ENCODE measurements at places on chromosomes 2 and 18.

DNA sequence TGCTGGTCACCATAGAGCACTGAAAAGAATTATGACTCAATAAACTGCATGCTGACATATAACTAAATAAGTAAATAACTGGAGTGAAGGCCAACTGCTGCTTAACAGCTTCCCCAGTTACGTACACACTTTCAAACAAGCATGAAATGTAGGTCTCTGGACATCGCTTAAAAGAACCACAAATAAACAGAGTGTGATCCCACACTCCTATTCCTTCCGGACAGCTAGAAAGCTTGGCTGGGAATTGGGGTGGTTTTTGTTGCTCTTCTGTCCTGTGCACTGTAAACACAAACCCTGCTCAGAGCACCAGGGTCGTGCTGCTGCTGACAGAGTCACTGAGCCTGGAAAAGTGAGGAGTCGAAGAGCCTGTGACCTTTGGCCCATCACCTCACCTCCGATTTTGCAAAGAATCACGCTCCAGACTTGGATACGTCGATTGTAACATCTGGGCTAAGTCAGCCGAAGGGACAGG lies 162.7 kb upstream of the NT5C1B start:
- no peak for DNase-seq

DNA sequence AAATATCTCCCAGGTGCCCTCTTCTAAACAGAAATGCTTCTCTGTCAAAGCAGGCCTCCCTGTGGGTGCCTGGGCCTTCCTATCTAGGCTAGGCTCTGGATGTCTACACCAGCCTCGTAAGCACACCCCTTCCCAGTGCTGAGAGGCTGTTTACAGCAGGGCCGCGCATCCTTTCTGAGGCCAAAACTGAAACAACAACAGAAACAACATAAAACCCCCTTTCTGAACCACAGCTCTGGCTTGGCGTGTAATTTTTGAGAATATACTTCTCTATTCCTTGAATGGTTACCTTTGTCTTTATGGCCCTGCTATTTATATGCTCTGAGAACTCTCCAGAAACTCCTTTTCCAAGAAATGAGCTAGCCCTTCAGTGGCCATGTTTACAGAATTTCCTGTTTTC lies 118.4 kb downstream of the BCL2L11 start:
- no peak for DNase-seq

DNA sequence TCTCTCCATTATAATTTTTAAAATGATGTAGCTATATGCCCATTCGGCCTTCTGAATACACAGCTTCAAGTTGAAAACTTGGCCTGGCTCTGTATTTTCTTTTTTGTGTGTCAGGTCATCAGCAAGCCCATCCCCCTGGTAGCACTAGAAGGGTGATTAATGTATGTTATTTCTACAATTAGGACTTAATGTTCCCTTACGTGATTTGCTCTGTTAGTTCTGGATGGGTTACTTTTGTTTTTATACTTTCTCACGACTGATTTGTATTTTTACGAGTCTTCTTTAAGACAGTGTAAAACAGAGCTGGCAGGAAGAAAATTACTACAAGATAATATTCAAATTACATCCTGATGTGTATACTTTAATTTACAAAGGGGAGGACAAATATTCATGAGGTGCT lies 88.4 kb upstream of the RGPD4 start:
- no peak for DNase-seq

DNA sequence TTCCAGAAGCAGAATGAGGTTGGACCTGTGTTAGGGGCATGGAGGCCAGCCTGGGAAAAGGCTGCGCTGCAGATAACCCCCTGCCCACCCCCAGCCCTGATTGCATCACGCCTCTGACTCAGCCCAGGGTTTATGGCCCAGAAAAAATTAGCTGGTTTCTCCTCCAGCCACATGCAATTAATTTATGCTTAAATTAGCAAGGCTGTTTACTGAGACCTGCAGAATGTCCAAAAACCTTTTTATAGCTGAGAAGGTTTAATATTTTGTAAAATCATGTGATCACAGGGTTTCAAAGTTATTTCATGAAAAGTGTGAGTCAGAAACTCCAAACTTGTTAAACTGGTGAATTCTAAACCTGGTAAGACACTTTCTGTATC lies 123.1 kb upstream of the HDAC4 start:
- no peak for DNase-seq

DNA sequence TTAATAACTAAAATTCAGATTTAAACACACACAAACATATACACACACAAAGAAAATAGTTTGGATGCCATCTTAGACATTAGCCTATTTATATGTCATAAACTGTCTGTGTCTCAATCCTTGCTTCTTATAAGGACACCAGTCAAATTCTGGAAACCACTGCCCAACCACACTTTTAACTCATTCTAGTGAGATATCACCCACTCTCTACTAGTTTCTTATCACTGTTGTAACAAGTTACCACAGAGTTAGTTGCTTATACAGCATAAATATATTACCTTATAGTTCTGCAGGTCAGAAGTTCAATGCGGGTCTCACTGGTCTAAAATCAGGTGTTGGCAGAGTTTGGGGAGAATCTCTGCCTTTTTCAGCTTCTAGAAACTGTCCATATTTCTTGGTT lies 239.1 kb downstream of the MTX2 start:
- no peak for DNase-seq

DNA sequence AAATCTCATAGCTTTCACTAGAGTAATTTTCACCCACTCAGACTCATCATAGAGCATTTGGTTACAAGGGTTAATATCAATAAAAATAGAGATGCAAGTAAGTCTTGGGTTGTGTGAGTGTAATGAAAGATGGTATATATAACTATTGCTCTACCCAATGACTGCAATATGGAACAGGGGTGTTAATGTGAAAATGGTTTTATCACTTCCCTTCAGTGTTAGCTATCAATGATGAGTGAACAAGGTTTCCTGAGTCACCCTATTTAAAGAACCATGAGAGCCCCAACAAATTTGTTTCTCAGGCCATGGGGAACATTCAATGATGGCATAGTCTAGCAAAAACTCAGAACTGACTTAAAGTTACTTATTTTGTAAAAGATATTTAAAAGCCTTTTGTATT lies 1133.6 kb upstream of the ZEB2 start:
- DNase-seq, result no peak

DNA sequence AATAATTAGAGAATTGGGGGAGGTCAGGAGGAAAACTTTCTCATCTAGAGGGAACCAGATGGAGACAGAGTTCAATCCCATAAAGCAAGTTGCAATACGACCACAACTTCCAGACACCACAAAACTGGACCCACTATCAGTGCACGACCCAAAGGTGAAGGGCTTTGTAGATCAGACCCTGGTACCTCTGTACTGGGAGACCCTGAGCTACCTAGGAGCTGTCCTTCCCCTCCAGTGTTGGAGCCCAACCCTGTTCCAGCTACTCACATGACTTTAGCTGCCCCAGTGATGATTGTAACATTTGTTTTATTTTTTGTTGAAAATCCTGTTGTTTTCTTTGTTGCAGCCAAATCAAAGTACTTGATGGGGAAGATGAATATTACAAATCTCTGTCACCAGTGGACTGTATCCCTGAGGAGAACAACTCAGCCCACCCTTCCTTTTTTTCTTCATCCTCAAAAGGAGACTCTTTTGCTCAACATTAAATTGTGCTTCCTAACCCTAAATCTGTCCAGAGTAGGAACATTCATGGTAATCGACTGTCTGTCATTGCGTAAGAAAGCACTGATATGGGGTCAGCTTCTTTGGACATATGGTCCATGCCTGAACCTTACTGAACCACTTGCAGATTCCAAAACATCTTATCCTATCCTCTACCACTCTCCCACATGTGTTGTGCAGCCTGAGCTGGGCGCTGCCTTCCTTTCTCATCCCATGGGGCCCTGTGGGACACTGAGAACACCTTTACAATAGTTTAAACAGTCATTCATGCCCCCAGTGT lies 62.3 kb upstream of the SP5 start:
- DNase-seq, result no peak

DNA sequence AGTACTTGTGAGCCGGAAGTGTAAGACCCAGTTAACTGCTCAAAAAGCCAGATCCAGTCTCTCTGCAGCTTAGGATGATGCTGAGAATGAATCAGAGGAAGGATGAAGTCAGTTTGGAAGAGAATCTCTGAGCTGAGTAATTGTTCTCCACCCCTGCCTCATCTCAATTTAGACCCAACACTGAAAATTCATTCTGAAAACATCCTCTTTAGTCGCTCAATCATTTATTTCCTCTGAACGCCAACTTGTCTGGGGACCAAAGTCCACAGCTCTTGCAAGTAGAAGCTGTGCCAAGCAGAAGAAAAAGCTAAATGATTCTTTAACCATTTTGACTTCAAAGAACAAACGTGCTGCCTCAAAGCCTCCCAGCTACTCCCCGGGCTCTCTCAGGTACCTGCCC lies 177.1 kb upstream of the KLHL29 start:
- no peak for DNase-seq
